Omental fat pad (tissue), 4 donors: ENCODE measurements at places on chromosomes 7 and 10. TPM values are rescaled to one million over a fixed set of nuclear protein-coding genes. Genes with fewer than 3 reads are reported as not detected.

The NXPH1 gene
- total RNA-seq: not detected

DNA sequence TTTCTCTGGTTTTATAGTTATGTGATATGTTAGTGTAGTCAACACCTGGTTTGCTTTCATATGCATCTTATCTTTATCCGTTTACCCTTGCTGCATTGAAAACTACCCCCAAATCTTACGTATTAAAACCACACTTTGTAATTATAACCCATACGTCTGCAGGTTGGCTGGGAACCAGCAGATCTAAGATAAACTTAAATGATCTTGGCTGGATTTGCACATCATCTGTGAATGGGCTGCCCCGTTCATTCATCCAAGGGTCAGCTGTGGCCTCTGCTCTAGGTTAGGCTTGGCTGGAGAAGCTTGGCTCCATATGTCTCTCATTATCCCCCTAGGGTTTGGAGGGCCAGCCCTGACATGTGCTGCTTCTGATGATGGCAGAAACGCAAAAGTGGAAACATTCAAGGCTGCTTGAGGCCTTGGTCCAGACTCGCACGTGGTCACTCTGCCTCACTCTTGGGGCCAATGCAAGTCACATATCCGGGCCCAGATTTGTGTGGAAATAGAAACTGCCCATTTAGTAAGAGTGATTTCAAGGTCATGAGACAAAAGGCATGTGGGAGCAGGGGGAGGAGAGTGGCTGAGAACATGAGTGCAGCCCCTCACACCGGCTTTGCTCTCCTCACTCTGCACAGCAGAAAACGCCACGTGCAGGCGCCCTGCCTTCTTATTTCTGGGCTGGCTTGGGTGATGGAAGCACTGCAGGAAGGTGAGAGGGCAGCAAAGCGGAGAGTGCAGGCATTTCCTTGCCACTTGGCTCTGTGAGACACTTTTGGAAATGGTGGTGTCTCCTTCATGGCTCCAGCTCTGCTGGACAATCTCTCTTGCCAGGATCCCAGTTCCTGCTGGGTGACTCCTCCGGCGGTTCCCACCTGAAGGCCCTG, 553.8 kb downstream of the GLRX3 start:
- no peak for DNase-seq

DNA sequence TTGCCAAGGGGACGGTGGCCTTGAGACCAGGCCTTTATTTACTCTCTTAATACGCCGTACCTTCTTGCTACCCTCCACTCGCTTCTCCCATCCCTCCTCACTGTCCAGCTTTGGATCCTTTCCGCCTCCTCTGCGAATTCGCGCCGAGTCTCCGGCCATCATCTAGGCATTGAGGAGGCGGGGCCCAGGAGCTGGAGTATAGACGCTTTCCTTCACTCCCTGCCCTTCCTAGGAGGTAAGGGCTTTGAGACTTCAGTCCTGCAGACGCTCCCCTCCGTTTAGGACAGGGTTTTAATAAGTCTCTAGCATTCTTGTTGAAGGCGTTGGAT, 538 bp downstream of the TFAM start:
- no peak for DNase-seq

DNA sequence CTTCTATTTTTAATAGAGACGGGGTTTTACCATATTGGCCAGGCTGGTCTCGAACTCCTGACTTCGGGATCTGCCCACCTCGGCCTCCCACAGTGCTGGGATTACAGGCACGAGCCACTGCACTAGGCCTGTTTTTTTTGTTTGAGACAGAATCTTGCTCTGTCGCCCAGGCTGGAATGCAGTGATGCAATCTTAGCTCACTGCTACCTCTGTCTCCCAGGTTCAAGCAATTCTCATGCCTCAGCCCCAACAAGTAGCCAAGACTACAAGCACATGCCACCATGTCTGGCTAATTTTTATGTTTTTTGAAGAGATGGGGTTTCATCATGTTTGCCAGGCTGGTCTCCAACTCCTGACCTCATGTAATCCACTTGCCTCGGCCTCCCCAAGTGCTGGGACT, 73.7 kb downstream of the TYW1B start:
- DNase-seq: no peak

DNA sequence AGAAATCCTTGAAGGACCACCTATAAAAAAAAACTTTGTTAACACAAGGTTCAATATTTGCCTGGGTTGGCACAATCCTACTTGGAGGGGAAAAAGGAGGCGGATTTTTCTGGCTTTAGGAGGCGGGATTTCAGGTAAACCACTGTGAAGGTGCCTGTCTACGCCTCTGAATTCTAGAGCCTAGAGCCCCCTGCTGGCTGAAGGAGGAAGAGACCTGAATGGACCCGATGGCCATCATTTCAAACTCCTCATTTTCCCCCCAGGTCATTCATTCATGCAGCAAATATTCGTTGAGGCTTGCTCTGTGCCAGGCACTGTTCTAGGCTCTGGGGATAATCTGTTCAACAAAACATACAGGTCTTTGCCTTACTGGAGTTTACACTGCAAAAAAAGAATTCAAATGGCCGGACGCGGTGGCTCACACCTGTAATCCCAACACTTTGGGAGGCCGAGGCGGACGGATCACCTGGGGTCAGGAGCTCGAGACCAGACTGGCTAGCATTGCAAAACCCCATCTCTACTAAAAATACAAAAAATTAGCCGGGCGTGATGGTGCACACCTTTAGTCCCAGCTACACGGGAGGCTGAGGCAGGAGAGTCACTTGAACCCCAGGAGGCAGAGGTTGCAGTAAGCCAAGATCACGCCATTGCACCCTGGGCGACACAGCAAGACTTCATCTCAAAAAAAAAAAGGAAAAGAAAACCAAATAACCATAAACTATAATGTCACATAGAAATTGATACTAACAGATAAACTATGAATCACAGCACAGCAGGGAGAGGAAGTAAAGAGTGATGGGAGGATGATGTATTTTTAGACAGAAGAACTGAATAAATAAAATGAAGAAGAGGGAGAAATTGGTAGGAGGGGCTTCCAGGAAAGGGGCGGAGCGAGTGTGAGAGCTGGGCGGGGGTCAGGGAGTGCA, 90.1 kb upstream of the NFE2L3 start:
- DNase-seq: peak; percentile 80

The ZNF365 gene
- total RNA-seq: 0.12 TPM

DNA sequence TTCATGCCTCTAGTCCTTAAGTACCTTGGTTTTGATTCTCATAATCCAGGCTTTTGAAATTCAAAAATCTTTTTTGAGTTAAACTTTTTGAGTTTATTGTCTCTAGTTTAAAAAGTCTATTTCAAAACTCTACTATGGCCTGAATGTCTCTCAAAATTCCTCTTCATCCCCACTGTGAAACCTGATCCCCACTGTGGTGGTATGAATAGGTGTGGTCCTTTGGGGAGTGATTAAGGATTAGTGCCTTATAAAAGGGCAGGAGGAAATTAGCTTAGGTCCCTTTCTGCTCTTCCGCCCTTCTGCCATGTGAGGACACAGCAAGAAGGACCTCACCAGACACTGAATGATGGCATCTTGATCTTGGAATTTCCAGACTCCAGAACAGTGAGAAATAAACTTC, 44.1 kb upstream of the JAZF1 start:
- no peak for DNase-seq

DNA sequence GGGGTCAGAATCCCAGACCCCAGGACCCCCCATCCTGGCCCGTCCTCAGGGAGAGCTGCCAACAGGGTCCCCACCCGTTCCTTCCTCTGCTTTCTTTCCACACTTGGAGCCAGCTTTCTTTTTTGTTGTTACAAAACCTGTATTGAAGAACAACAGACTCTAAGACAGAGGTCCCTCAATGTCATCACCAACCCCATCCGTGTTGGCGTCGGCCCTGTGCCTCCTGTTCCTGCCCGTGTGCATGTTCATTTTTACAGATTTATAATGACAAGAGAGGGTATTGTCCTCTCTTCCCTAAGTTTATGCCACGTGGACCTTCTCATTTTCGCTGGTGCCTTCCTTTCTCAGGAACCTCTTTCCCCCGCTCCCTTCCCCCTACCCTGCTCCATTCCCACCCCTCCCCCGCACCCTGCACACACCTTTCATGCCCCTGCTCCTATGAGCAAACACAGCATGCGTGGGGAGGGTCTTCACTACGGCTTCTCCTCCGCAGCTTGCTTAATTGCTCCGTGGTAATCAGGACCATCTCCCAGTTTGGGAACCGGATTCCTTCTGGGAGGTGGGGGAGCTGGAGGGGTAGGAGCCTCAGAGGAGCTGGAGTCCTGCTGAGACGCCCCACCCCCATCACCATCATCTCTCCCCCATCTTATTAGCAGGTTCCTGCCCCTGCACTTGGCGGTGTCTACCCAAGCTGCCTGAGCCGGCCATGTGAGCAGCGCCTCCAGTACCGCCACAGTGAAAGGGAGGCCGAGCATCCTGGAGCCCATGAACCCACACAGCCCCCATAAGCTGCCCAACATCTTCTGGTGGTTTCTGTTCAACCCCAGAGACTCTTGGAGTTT, 88.0 kb upstream of the INSIG1 start:
- DNase-seq: peak; percentile 19

- DNase-seq: no peak
Observed at GRCh38 chr10:5891009-5891408, 966 bp downstream of the FBH1 start.

The ACTL6B gene
- not detected for total RNA-seq

DNA sequence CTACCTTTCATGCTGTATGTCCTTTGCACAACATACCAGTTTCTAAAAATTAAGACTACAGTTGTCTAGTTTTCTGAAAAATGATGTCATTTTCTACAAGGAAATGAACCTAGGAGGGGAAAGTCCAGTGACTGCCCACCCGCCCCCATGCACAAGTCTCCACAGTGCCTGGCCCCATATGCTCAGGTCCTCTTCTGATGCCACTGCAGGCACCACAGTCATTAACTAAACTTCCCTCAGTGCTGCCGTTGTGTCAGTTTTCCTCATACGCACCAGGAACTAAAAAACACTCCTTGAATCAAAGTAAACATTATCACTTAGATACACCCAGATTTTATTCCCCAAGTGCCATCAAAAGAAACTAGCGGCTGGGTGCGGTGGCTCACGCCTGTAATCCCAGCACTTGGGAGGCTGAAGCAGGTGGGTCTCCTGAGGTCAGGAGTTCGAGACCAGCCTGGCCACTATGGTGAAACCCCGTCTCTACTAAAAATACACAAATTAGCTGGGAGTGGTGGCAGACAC, 6.9 kb upstream of the TNS3 start:
- DNase-seq: no peak

DNA sequence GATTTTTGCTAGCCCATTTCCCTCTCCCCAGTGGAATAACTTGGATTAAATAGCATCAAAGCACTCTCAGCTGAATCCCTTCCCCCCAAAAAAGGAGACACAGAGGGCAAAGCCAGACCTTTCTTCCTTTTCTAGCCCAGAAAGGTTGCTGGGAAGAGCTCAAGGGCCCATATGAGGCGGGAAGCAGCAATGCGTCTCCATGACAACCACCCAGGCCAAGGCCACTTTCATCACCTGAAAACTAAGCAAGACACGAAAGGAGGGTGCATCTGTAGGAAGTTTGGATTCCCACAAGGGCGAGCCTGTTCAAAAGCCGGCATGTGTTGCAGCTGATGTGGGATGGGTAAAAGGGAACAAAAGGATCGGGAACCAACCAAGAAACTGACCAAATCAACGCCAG, 229.1 kb downstream of the PLXNA4 start:
- no peak for DNase-seq

The MYH16 gene
- not detected for total RNA-seq
